ENCODE measurements at places on chromosomes 2 and 18.

GRCh38 chr2:118576109-118576855 lies 271.2 kb downstream of the EN1 start:
- no peak for DNase-seq

- no peak for DNase-seq
These were observed 176.8 kb upstream of the MSH6 start for GRCh38 chr2:47606172-47606571.

- no peak for DNase-seq
These were observed 248.8 kb downstream of the HNMT start for GRCh38 chr2:138213084-138213483.

DNA sequence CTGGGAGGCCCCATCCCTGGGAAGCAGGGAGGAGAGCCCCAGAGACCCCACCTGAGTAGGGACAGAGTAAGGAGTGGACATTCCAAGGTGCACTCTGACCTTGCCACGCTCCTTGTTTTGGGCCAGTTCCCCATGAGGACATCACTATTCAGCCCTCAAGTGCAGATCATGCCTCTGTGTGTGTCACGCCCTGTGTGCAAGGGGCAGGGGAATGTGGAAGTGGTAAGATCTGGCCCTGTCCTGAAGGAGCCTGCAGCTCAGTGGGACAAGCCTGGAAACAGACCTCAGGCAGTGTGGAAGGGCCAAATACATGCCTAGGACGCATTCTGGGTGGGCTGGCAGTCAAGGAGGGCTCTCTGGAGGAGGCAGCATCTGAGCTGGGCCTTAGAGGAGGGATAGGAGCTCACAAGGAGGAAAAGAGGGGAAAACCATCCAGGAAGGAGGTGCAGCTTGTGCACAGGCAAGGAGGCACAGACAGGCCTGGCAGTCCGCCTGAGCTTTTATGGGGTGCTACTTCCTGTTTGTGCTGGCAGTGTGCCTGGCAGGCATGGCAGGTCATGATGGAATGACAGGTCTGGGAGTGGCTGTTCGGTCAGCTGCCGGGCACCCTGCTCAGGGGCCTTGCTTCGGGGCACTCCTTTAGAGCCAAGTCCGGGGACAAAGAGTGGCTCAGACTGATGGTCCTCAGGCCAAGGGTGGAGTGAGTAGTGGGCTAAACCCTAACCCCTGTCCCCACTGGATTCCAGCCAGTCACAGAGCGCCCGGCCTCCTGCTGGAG lies 3.3 kb downstream of the KLHL30 start:
- no peak for DNase-seq

DNA sequence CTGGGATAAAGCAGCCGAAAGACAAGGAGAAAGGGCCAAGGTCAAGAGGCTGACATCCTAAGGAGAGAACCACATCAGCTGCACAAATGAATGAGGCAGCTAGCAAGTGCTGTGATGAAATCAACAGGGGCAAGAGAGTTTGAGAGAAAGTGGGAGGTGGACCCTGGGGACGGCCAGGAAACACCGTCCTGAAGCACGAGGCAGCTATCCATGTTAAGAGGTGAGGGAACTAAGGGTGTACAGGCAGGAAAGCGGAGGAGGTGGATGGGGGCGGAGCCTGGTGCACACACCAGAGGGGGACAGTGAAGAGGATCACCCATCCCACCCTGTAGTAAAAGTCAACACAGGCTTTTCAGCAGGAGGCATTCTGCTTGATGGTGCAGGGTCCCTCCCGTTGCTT lies 52.4 kb downstream of the HDLBP start:
- no peak for DNase-seq

GRCh38 chr2:171181064-171182049 lies 20.7 kb upstream of the TLK1 start:
- DNase-seq: no peak

GRCh38 chr2:100365434-100365833 lies 43.1 kb upstream of the LONRF2 start:
- peak; percentile 4 for DNase-seq

- no peak for DNase-seq
These were observed 47.6 kb downstream of the GNAL start for GRCh38 chr18:11736656-11737055.

DNA sequence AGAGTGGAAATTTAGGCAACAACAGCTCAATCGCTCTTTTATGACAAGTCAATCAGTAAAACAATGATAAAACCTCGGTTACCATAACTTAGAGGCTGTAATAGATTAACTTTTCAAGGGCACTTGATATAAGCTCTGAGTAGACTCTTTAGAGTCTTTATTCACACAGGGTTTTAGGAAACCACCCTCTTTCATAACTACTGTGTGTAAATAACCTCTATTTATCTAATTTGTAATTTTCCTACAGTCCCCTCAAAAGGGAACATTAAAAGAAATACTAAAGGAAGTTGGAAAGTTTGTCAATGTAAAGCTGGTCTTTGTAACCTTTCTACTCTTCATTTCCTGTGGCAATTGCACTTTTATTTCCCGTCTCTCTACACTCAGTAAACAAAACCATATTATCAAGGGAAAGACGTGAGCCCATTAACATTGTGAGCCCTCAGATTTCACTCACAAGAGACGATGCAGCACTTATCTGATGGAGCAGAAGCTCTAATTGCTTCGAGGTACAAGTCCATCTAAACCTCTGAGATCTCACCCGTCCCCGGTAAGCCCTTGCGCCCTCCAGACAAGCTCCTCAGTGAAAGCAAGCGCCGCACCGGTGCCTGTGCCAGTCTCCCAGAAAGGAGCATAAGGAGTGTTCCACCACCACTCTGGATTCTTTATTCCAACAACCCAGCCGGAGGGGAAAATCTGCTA lies 1.1 kb upstream of the HOXD1 start:
- no peak for DNase-seq

- DNase-seq: no peak
These were observed 10.4 kb downstream of the TBR1 start for GRCh38 chr2:161426455-161426921.

All from hindlimb muscle (tissue), 1 donor.